Fibroblast of mammary gland (primary cell): ENCODE measurements at places on chromosomes 5 and 9.

GRCh38 chr9:94650949-94651348, 11.6 kb upstream of the FBP1 start:
- no peak for DNase-seq

- peak; percentile 9 for DNase-seq
Observed at GRCh38 chr9:35423499-35423898, 66.4 kb upstream of the RUSC2 start.

- no peak for DNase-seq
Observed at GRCh38 chr5:95988877-95989276, 27.2 kb upstream of the ELL2 start.

DNA sequence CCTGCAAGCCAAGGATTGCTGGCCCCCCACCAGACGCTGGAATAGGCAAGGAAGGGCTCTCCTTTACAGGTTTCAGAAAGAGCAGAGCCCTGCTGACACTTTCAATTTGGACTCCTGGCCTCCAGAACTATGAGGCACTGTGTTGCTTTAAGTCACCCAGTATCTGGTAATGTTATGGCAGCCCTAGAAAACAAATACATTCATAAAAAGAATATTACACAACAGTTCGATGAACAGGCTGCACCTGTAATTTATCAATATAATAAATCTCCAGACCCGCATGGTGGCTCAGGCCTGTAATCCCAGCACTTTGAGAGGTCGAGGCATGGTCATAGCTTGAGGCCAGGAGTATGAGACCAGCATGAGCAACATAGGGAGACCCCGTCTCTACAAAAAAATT, 7.5 kb downstream of the CMBL start:
- no peak for DNase-seq

- no peak for DNase-seq
Observed at GRCh38 chr5:1029282-1029944, 20.8 kb downstream of the NKD2 start.

DNA sequence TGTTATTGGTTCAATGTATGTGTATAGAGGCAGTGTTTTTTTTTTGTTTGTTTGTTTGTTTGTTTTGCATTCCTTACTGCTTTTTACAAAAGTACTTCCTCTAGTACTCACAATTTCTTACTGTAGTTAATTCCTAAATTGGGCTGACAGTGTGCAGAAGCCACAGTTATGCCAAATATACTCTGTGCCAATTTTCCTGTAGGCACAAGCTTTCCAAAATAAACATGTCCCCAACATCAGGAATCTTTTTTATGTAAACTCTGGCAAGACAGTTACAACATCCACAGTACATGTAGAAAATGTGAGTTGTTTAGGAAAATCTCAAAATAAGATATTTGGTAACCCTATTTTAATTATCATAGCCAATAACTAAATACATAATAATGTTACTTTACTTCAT, 161.6 kb upstream of the TSLP start:
- DNase-seq, result peak; percentile 61

- peak; percentile 34 for DNase-seq
Observed at GRCh38 chr5:170986598-170986997, 124.8 kb downstream of the RANBP17 start.

- DNase-seq, result peak; percentile 52
Observed at GRCh38 chr9:95516734-95517558, at the start of gene PTCH1. Gene PTCH1, minus strand, starts transcription at chr9:95516971.

- peak; percentile 15 for DNase-seq
Observed at GRCh38 chr5:108430931-108431608, 49.2 kb upstream of the FBXL17 start.

DNA sequence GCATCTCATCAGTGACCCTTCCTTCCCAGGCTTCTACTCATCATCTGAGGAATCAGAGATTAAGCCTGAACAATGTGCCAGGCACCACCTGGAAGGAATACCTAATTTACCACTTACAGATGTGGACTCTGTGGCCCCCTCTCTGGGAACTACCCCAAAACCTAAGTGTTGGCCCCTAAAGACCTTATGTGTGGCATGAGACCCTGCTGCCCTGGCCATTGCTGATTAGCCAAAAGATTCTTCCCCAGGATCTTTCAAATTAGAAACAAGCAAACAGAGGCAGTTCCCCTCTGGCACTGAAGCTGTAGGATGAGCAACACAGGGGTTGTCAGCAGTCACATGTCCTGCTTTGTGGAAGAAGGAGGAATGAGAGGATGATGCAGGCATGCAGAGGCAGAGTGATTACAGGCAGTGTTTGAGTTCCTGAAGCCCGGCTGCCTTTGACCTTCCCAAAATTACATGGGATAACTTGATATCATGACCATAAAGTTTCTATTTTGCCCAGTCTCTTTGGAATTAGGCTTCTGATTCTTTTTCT, 10.6 kb downstream of the SPINK4 start:
- peak; percentile 83 for DNase-seq

DNA sequence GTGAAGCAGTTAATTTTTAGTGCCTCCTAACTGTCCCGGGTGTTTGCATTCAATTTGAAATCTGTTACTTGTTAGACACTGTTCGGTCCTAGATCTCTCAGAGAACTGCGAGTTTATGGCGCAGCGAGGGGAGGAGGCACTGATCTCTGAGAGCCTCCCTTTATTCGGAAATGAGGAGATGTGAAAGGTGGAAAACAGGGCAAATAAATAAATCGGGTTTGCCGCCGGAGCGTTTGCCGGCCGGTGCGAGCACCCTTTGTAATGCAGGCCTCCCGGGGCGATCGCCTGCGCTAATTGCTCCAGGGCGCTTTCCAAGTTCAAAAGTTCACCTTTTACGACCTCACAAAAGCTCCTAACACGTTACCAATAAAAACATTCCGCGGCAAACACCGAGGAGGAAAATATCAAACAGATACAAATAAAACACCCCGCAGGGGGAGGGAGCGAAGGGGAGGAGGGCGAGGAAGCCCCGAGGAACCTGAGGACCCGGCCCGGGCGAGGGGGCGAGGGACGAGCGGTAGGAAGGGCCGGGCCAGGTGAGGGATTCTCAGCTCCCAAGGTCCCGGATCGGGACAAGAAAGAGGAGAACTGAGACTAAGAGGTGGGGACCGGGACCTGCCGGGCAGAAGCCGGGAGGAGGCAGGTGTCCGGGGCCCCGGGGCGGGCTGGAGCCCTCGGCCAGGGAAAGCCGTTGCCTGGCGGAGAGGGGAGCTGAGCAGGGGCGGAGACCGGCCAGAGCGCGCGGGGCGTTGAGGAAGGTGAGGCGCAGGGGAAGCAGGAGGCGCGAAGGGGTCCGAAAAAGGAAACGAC, 1.4 kb downstream of the NR6A1 start:
- no peak for DNase-seq

DNA sequence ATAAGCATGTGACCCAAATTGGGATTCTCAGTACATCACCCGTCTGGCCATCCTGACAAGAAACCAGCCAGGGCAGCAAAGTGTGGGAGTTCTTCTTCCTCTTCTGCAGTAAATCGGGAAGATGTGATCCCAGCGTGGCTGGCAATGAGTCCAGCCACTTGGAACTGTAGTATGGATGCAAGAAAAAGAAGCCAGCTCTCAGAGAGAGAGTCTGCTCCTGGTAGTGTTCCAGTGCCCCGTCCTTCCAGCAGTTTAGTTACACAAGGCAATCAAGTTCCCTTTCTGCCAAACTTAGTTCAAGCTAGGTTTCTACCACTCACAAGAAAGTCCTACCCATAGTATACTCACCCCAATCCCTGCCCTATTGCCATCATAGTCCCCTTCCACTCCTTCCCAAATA, 65.6 kb downstream of the CDK5RAP2 start:
- DNase-seq, result no peak

- peak; percentile 12 for DNase-seq
Observed at GRCh38 chr5:128494516-128494915, 43.5 kb downstream of the FBN2 start.

DNA sequence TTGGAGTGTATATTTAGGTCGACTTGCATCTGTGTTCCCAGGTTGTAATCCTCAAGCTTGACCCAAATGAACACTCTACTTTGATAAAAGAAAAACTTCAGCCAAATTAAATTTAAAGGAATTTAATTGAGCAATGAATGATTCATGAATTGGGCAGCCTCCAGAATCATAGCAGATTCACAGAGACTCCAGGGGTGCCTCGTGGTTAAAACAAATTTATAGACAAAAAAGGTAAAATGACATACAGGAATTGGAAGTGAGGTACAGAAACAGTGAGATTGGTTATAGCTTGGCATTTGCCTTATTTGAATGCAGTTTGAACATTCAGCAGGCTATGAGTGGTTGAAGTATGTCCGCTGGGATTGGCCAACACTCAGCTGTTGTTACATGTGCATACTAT, 21.6 kb upstream of the SPATA31D4 start:
- peak; percentile 68 for DNase-seq

GRCh38 chr5:25107853-25108252, 463.1 kb upstream of the CDH10 start:
- no peak for DNase-seq

- peak; percentile 40 for DNase-seq
Observed at GRCh38 chr9:7844242-7844641, 44.7 kb upstream of the DMAC1 start.

DNA sequence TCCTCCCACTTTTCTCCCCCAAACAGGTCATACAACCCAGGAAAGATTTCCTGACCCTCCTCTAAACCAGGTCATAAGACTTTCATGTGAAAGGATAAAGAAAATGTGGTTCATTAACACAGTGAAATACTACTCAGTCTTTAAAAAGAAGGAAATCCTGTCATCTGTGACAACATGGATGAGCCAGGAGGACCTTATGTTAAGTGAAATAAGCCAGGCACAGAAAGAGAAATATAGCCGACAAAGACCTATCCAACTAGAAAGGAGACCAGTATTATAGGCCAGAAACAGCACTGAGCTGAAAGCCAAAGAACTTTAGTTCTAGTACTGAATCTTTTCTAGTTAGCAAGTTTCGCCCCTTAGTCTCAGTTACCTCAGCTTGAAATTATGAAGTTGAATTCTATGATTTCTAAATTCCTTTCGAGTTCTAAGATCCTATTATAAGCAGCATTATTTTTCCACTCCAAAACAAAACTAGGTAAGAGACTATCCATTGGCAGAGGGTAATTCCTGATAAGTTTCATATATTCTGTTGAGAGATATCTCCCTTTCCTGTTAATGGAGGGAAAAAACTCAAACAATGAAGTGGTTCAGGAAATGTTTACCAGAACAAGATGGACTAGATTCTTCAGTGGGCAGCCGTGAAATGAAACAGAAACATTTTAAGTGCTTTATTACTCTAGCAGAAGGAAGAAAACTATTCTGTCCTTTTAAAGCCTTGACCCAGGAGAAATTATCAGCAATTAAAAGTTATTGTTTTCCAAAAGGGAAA, 42.5 kb downstream of the GNA14 start:
- DNase-seq, result no peak

GRCh38 chr9:109781541-109782197, 1.7 kb downstream of the PALM2AKAP2 start:
- peak; percentile 31 for DNase-seq

- DNase-seq, result no peak
Observed at GRCh38 chr9:91077624-91078368, 276.2 kb downstream of the SYK start.

- DNase-seq, result no peak
Observed at GRCh38 chr9:130663258-130663976, 977 bp upstream of the PRDM12 start.
